IMR-90 (cell line): ENCODE measurements at places on chromosomes 13 and 19. TPM values are rescaled to one million over a fixed set of nuclear protein-coding genes. Genes with fewer than 3 reads are reported as not detected.
A peak's percentile ranks its signal among the peaks of the same experiment; 100 is the strongest.

DNA sequence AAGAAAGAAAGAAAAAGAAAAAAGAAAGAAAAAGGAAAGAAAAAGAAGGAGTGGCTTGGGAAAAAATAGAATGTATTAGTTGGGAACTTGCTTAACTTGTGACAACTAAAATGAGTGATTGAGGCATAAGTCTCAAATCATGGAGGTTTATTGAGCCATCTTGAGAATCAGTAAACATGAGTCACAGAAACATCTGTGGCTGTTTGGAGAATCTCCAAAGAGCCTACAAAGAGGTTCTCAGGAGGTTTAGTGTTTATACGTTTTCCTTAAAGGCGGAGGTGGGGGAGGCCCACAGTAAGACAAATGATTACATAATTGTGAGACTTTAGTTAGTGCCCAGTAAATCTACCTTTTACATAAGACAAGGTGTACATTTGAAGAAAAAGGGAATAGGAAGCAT lies 38.6 kb downstream of the WDR87 start:
- no peaks in the 10 kb centered on the region for H3K36me3 ChIP-seq
- peak; percentile 82 for DNase-seq
- no peaks in the 10 kb centered on the region for H3K4me1 ChIP-seq
- no peaks in the 10 kb centered on the region for H3K27me3 ChIP-seq
- H3K4me3 ChIP-seq: no peak overlapping the region

- no peak overlapping the region for H3K4me3 ChIP-seq
- no peaks in the 10 kb centered on the region for H3K27me3 ChIP-seq
- H3K4me1 ChIP-seq: no peaks in the 10 kb centered on the region
- no peak overlapping the region for H3K27ac ChIP-seq
Observed at GRCh38 chr19:19505669-19506326, 9.6 kb downstream of the TSSK6 start.

GRCh38 chr19:1997353-1998233 lies 17.9 kb downstream of the BTBD2 start:
- H3K27ac ChIP-seq: no peak overlapping the region
- DNase-seq: no peak
- H3K4me3 ChIP-seq: no peak overlapping the region
- H3K36me3 ChIP-seq: peaks cover 44% of the 10 kb centered on the region
- H3K4me1 ChIP-seq: no peaks in the 10 kb centered on the region

DNA sequence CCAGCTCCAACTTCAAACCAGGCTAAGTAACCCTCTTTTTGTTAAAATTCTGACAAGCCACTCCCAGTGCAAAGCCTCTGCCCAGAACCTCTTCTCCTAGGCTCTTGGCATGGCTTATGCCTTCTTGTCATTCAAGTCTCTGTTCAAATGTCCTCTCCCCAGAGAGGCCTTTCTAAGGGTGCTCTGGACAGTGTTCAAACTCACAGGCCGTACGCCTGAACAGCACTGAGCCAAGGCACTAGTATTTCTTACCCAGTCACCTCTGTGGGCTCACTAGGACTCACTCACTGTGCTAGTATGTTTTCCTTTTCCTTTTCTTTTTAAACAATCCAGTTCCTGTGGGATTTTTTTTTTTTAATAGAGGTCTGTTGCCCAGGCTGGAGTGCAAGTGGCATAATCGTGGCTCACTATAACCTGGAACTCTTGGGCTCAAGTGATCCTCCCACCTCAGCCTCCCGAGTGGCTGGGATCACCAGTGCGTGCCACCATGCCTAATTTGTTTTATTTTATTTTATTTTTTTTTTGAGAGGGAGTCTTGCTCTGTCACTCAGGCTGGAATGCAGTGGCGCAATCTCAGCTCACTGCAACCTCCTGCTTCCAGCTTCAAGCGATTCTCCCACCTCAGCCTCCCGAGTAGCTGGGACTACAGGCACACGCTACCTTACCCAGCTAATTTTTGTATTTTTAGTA lies 2.3 kb upstream of the ASF1B start:
- peak overlapping the region; percentile 60 for H3K27ac ChIP-seq
- peak; percentile 78 for DNase-seq
- H3K4me3 ChIP-seq: no peak overlapping the region
- no peaks in the 10 kb centered on the region for H3K27me3 ChIP-seq

DNA sequence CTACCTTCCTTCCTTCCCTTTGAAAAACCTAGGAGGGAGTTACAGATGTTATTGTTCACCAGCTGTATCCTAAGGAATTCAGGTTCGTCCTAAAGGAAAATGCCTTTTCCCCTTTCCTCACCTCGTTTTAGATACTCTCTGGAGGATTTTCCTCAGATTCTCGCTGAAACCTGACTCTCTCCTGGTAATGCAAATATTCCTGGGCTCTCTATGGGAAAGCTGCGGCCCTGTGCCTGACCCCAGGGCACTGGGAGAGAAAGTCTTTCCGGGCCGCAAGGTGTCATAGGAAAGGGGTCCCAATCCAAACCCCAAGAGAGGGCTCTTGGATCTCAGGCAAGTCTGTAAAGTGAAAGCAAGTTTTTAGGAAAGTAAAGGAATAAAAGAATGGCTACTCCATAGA lies 13.1 kb upstream of the OR1M1 start:
- DNase-seq: no peak
- no peaks in the 10 kb centered on the region for H3K27me3 ChIP-seq
- no peaks in the 10 kb centered on the region for H3K4me1 ChIP-seq

GRCh38 chr19:4491446-4491845 lies 19.3 kb downstream of the HDGFL2 start:
- DNase-seq: no peak
- no peaks in the 10 kb centered on the region for H3K27me3 ChIP-seq
- H3K4me3 ChIP-seq: no peak overlapping the region
- no peak overlapping the region for H3K27ac ChIP-seq
- H3K4me1 ChIP-seq: no peaks in the 10 kb centered on the region

- no peaks in the 10 kb centered on the region for H3K36me3 ChIP-seq
- H3K27ac ChIP-seq: no peak overlapping the region
- no peak overlapping the region for H3K4me3 ChIP-seq
- peaks cover 3% of the 10 kb centered on the region for H3K4me1 ChIP-seq
- DNase-seq: no peak
- no peaks in the 10 kb centered on the region for H3K27me3 ChIP-seq
Observed at GRCh38 chr13:32200741-32201140, 114.4 kb downstream of the ZAR1L start.

DNA sequence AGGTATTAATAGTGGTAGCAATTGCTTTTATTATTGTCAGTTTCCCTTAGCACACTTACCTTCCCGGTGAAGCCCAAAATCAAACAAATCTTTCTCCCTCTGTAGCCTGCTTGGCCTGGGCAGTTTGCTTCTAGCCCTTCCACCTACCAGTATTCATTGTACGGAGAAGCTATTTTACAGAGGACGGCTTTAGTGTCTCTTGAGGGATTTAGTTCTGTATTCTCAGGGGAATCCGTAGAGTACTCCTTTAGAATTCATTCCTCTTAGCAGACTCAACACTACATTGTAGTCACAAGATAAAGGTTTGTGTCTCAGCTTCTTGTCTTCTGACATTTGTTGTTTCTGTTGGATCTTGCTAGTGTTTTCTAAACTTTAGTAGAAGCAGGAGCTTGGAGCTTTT lies 24.1 kb upstream of the WTIP start:
- H3K4me3 ChIP-seq: no peak overlapping the region
- H3K4me1 ChIP-seq: peaks cover 18% of the 10 kb centered on the region
- no peak for DNase-seq
- H3K36me3 ChIP-seq: peaks cover 42% of the 10 kb centered on the region

DNA sequence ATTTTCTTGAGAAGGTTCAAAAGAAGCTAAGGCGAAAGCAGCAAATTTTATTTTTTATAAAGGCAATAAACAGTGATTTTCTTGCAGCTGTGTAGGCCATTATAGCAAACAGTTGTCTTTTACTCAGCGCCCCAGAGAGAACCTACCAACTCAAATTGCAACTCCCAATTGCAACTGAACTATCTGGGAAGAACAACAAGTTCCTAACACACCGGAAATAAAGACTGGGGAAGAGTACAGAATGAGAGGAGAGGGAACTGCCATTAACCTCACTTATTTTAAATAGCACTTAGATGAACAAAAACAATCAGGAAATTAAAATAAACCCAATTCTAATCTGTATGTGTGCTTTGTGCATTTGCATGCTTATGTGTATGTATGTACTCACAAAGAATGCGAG lies 171.1 kb downstream of the KCTD12 start:
- H3K4me1 ChIP-seq: peaks cover 12% of the 10 kb centered on the region
- no peaks in the 10 kb centered on the region for H3K27me3 ChIP-seq
- no peak overlapping the region for H3K4me3 ChIP-seq
- no peak overlapping the region for H3K27ac ChIP-seq
- H3K36me3 ChIP-seq: no peaks in the 10 kb centered on the region
- DNase-seq: no peak

- no peaks in the 10 kb centered on the region for H3K36me3 ChIP-seq
- DNase-seq: no peak
- H3K4me3 ChIP-seq: no peak overlapping the region
- H3K27ac ChIP-seq: no peak overlapping the region
- H3K27me3 ChIP-seq: peaks cover 24% of the 10 kb centered on the region
- no peaks in the 10 kb centered on the region for H3K4me1 ChIP-seq
Observed at GRCh38 chr13:50762969-50763567, 80.4 kb downstream of the DLEU7 start.

DNA sequence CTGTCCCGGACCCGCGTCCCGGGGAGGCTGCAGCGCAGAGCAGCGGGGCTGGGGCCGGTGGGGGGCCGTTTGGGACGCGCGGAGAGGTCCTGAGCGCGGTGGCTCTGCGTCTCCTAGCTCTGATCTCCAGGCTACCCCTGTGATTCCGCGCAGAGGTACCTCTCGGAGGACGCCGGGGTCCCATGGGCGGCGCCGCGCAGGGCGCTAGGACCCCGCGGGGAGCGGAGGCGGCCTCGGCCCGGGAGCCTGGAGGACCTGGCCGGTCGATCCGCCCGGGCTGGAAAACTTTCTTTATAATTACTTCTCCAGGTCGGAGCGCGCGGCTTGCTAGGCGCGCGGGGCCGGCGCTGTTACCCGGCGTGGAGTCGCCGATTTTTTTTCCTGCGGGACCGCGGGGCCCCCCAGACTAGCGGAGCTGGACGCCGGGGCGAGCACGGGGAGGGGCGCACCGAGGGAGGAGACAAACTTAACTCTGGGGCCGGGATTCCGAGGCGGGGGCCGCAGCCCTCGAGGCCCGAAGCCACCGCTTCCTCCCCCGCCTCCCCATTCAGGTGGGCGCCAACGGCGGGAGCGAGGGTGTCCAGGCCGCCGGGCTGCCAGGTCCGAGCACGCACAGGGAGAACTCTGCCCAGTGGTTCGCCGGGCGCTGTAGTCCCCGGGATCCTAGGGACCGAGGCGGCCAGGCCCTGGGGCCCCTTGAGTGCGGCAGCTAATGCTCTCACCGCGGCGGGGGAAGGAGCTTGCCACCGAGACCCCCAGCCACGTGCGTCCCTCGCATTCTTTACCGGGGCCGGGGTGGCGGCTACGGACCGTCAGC lies 848 bp upstream of the CEBPA start:
- H3K4me1 ChIP-seq: no peaks in the 10 kb centered on the region
- peak overlapping the region; percentile 40 for H3K4me3 ChIP-seq
- H3K27ac ChIP-seq: no peak overlapping the region
- H3K27me3 ChIP-seq: peaks cover 59% of the 10 kb centered on the region
- H3K36me3 ChIP-seq: no peaks in the 10 kb centered on the region

DNA sequence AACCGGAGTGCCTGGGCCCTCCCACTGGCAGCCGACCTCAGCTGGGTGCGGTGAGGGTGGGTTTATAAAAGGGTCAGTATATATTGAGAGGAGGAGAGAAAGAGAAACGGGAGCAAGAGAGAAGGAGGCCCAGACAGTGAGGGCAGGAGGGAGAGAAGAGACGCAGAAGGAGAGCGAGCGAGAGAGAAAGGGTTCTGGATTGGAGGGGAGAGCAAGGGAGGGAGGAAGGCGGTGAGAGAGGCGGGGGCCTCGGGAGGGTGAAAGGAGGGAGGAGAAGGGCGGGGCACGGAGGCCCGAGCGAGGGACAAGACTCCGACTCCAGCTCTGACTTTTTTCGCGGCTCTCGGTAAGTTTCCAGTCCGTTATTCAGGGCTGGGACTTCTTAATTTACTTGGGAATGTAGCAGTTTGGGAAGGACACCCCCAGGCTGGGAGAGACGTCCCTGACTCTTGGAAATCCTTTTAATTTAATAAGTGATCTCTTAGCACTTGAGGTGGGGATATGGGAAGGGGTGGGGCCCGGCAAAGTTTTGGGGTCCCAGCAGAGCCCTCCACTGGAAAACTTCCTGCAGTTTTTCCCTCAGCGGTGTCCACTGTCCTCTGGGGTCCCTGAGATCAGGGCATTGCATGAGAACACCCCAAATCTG lies at the start of gene EMP3:
EMP3 (plus strand) TSS at position 288 of the 646 bp plus-strand sequence. CDS start 1,293 bp downstream, outside the sequence.
- H3K27me3 ChIP-seq: no peaks in the 10 kb centered on the region
- H3K36me3 ChIP-seq: peaks cover 15% of the 10 kb centered on the region
- H3K4me3 ChIP-seq: peak within 1 kb of the TSS; percentile 56
- H3K4me1 ChIP-seq: peaks cover 19% of the 10 kb centered on the region
- peak within 1 kb of the TSS; percentile 98 for H3K27ac ChIP-seq

- H3K4me1 ChIP-seq: no peaks in the 10 kb centered on the region
- H3K27me3 ChIP-seq: peaks cover 5% of the 10 kb centered on the region
- no peaks in the 10 kb centered on the region for H3K36me3 ChIP-seq
- no peak for DNase-seq
Observed at GRCh38 chr19:32313569-32314265, 31.7 kb upstream of the ZNF507 start.

- H3K36me3 ChIP-seq: no peaks in the 10 kb centered on the region
- H3K4me3 ChIP-seq: no peak overlapping the region
- H3K27ac ChIP-seq: no peak overlapping the region
- no peaks in the 10 kb centered on the region for H3K4me1 ChIP-seq
- DNase-seq: no peak
Observed at GRCh38 chr13:37945651-37946575, 76.3 kb upstream of the TRPC4 start.

DNA sequence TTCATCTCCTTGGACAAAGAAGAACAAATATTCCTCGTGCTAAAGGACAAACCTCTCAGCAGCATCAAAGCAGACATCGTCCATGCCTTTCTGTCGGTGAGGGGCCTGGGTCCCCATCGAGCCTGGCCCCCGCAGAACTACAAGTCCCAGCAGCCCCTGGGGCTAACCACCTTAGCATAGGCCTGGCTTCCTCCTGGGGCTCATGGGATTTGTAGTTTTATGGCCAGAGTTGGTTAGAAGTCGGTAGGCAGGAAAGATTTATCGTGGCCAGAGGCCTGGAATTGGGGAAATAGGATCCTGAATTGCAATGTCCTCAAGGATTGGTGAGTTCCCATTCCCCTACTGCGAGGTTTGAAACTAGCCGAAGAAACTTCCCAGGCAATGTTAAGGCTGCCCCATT lies 19.6 kb downstream of the TMEM150B start:
- H3K27ac ChIP-seq: no peak overlapping the region
- peaks cover 49% of the 10 kb centered on the region for H3K36me3 ChIP-seq
- H3K4me3 ChIP-seq: no peak overlapping the region
- DNase-seq: no peak
- H3K4me1 ChIP-seq: no peaks in the 10 kb centered on the region

- no peak for DNase-seq
- H3K27me3 ChIP-seq: peaks cover 54% of the 10 kb centered on the region
- H3K4me1 ChIP-seq: no peaks in the 10 kb centered on the region
- H3K27ac ChIP-seq: no peak overlapping the region
- H3K4me3 ChIP-seq: no peak overlapping the region
- H3K36me3 ChIP-seq: no peaks in the 10 kb centered on the region
Observed at GRCh38 chr13:26956522-26957142, 196.0 kb upstream of the GPR12 start.

- no peaks in the 10 kb centered on the region for H3K36me3 ChIP-seq
- H3K4me3 ChIP-seq: no peak overlapping the region
- peaks cover 5% of the 10 kb centered on the region for H3K4me1 ChIP-seq
- H3K27me3 ChIP-seq: peaks cover 42% of the 10 kb centered on the region
Observed at GRCh38 chr19:1668486-1669270, 16.3 kb upstream of the TCF3 start.

The ITGBL1 gene
- 22.2 and 46.7 TPM in 2 replicates for total RNA-seq

The CLDND2 gene
- total RNA-seq: not detected in 2 replicates

The PCDH17 gene
- total RNA-seq: under 0.01 TPM in 1 of 2 replicates, not detected in the other

The FREM2 gene
- total RNA-seq: not detected in 2 replicates

The PSG6 gene
- total RNA-seq: 0.18 TPM in 1 of 2 replicates, not detected in the other
